ENCODE measurements at places on chromosomes 2 and 18.

GRCh38 chr2:44943693-44944101, 2.2 kb downstream of the SIX3 start:
- peak; percentile 44 for DNase-seq

- DNase-seq: no peak
These were observed 1090.2 kb downstream of the SUCLG1 start for GRCh38 chr2:83368916-83369315.

GRCh38 chr2:88554189-88554588, 73.1 kb downstream of the EIF2AK3 start:
- no peak for DNase-seq

DNA sequence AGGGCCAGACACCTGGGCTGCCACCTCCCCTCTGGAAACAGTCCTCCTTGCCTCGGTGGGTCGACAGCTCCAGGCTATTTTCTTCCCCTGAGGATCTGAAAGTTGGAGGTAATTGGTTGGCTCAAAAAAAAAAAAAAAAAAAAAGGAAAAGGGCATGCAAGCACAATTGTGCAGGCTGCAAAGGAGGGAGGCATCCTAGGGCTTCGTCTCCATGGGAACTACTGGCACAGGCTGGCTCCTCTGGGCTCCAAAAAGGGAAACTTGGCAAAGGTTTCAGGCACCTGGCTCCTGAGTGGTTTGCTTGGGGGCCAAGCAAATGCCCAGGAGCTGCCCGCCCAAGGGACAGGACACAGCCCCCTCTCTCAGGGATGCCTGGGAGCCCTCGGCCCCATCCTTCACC, 1.1 kb upstream of the KCNIP3 start:
- no peak for DNase-seq

DNA sequence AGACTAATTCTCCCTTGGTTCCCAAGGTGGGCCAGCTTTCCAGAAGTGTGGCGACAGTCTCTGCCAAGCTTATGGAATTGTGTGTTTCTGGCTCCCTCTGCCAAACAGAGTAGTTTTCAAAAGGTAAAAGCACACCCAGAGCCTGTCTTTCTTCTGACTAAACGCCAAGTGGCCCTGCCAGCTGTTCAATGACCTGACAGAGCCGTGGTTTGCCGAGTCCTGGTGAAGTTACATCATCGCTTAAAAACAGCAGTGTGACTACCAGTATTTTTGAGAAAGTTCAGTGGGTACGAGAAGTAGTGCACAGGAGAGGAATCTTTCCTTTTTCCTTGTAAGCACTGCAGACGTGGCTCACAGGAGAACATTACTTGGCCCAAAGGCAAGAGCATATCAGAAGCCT, 1.9 kb downstream of the PER2 start:
- DNase-seq: peak; percentile 46

DNA sequence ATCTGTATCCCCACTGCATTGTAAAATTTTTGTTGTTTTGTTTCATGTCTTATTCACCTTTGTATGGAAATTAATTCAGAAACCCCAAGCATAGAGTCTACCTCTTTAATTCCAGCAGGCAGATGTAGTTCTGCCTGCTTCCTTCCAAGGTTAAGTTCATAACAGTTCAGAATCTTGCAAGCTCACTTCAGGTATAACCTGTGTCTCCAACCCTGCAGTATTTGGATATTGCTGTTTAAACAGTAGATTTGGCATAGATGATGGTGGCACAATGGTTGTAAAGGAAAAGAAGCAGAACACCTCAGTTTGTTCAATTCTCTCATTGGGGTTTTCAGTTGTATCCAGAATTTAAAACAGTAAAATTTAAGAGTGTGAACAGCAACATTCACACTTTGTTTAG, 21.2 kb downstream of the SULT1C2 start:
- DNase-seq: no peak

DNA sequence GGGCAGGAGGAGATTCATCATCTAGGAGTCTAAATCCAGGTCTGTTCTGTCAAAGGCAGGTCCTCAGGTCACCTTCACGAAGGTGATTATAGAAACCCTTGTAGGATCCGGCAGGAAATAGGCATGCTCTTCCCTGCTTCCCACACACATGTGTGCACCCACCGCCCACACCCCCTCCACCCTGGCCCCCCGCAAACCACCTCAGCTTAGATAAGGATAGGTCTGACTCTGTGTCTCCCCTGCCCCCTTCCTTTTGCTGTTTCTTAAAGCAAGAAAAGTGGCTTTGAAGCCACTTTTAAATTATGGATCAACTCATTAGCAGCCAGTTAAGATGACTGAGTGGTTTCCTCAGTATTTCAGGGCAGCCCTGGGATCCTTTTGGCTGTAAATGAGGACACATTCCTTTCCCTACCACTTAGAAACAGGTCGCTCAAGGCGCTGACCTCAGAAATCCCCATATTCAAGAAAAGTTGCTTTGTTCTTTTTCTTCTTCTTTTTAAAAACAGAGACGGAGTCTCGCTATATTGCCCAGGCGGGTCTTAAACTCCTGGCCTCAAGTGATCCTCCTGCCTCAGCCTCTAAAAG, 14.5 kb upstream of the CIB4 start:
- no peak for DNase-seq

GRCh38 chr2:144358979-144359541, 160.9 kb downstream of the ZEB2 start:
- DNase-seq: no peak

DNA sequence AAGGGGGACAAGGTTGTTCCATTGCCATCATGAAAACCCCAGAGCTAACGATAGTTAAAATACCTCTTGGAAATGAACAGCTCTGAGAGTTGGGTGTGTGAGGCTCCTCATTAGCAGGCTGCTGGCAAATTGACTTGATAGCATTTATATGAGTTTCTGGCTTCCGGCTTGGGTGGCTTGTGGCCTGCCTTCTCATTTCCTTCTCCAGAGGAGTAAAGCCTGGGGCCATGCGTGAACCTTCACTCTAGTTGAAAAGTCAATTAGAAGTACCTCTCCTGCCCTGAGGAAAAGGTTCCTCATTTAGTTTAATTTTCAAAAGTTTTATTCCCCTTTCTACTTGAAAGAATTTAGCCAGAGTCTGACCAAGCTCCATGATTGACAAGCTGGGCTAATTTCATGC, 67.1 kb downstream of the MGAT5 start:
- DNase-seq: peak; percentile 78

DNA sequence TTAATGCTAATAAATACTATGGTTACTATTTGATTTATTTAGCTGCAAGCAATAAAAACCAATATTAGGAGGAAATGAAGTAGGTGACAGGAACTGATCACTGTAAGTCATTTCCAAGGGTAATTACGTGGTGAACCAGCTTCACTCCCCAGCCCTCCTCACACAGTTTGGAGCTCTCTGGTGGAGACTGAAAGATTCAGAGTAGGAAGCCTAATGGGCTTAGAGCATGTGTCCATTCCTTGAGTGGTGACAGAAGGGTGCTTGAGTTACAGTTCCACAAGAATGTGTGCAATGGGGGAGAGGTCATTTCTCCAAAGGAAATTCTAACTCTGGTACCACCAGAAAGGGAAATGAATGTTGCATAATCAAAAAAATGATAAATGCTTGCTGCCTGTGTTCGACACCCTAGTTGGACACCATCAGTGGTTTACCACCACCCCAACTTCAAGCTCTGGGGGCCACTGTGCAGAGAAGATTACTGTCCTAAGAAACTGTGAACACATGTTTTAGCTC, 285.1 kb upstream of the MMADHC start:
- DNase-seq: no peak

DNA sequence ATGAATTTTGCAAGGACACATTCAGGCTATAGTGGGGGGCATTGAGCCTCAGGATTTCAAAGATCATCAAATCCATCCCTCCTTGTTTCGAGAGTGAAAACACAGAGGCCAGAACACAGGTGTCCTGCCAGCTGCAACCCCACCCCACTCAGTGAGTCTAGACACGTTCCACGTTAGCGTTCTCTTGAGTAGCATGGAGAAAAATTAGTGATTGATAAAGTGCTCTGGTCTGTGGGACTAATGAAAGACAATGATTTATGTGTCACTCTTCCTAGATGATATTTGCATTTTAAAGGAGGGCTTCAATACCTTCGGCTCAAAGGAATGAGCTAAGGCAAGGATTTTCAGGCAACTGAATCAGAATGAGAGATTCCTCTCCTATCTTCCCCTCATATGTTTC, 43.8 kb downstream of the SLC4A3 start:
- no peak for DNase-seq

- DNase-seq: peak; percentile 40
These were observed 12.2 kb upstream of the KIF1A start for GRCh38 chr2:240832205-240832727.

- no peak for DNase-seq
These were observed 16.4 kb downstream of the TMEM18 start for GRCh38 chr2:660586-661359.

- DNase-seq: no peak
These were observed 411 bp downstream of the NARS1 start for GRCh38 chr18:57621246-57621604.

DNA sequence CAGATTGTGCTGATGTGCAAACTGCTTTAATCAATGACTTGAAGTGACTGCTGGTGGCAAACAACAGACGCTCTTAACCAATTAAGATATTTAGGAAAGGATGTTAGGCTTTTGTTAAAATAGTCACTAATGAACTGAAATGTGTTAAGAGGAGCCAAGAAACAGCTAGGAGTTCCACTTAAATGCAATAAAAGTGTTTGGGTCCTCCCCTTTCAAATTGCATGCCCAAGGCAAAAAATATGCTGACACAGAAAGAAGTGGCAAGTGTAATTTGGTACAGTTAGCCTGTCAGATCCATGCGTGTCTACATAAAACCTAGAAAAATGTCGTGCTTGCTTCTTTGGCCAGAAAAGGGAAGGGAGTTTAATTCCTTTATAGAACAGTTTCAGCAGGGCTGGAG, 61.9 kb downstream of the XRCC5 start:
- no peak for DNase-seq

DNA sequence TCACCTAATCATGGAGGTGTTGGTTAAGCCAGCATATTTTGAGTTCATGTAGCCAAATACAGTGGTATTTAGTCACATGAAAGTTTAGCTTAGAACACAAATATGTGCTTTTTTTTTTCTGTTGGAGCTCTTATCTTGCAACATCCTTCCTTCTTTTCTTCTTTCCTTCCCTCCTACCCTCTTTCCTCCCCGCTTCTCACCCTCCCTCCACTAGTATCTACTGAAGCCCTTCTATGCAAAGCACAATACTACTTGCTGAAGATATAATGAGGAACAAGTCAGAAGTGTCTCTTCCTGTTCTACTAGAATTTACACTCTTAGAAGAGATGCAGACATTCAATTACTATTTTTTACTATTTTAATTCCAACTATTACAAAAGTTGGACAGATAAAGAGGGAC, 105.0 kb upstream of the ITGA4 start:
- DNase-seq: peak; percentile 95

- DNase-seq: no peak
These were observed 95.7 kb downstream of the MEIS1 start for GRCh38 chr2:66530651-66531050.

GRCh38 chr2:33518200-33518599, 41.8 kb downstream of the RASGRP3 start:
- DNase-seq: no peak

DNA sequence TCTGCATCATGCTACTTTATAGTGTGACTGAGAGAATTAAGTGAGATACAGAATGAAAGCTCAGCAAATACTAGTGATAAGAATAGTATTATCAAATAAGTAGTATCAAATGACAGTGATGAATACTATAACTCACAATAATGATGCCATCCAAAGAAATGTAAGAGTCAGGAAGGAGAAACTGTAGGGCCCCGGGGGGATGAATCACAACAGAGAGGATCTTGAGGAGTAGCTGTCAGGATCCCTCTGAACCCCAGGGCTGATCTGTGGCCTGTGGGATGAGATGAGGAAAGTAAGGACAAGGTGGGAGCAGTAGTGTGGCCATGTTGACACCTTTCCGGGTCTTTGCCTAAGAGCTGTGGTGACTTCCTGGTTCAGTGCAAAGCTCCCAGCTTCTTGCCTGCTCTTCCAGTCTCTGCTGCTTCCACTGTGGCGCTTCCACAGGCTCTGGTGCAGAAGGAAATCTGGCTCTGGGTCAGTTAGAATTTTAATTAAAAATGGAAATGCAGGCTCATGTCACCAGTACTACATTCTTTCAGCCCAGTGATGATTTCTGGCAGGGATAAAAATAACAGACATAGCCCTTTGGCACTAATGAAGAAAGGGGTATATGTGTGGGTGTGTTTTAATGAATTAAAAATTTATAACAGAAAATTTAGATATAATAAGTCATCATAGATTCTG, 166.9 kb downstream of the MYO3B start:
- no peak for DNase-seq

GRCh38 chr2:7102826-7103225, 185.6 kb downstream of the RNF144A start:
- no peak for DNase-seq

- DNase-seq: no peak
These were observed 8.6 kb upstream of the TEX51 start for GRCh38 chr2:126890136-126890510.

- no peak for DNase-seq
These were observed 225.7 kb upstream of the CCDC150 start for GRCh38 chr2:196413821-196414274.

- no peak for DNase-seq
These were observed 47.7 kb downstream of the PRKCE start for GRCh38 chr2:45699032-45699658.

- no peak for DNase-seq
These were observed 116.0 kb upstream of the TMEM18 start for GRCh38 chr2:793236-793635.

- DNase-seq: no peak
These were observed 291.2 kb upstream of the SLC14A2 start for GRCh38 chr18:45324101-45324494.

- no peak for DNase-seq
These were observed 144.3 kb upstream of the SMAD7 start for GRCh38 chr18:49094979-49095632.

DNA sequence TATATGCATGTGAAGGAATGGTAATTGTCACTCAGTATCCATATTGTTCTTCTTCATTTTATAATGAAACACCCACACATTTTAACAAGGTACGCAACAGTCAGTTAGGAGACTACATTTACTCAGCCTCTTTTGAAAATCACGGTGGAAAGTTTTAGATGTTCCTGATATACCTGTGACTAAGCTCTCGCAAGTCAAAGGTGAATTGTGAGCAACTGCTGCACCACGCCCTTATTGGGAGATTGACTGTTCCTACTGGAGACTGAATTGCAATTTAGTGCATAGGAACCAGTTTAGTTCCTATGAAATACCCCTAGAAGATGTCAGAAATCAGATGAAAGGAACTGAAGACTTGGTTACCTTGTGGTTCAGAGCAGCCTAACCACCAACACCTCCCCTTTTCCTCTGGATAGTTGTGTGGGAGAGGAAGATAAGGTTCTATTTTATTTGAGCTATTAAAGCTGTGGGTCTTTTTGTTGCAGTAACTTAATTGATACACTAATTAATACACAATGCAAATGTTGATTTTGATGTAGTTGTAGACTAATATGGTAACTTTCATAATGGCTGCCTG, 1280.5 kb upstream of the CDH2 start:
- no peak for DNase-seq

GRCh38 chr2:140770645-140771044, 1360.2 kb downstream of the LRP1B start:
- no peak for DNase-seq

DNA sequence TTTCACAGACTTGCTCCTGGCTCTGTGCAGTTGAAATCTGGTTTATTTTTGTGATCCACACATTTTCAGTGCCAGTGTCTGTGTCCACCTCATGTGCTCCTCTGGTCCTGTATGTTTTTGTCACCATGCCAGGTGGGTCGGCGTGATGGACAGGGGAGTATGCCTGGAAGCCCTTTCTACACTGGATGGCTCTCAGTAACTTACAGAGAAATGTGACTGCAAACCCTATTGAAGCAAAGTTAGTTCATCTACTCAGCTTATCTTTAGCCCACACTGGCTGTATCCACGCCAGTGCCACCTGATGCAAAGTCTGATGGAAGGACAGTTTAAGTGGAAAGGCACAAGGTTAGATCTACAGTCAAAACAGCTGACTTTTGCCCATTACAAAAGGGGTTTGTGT, 4.3 kb downstream of the IMPA2 start:
- no peak for DNase-seq

All from GF-D8 (cell line).